ENCODE measurements at places on chromosomes 1 and 21. TPM values are rescaled to one million over a fixed set of nuclear protein-coding genes. Genes with fewer than 3 reads are reported as not detected.
A peak's percentile ranks its signal among the peaks of the same experiment; 100 is the strongest.

ARTN gene
- 0.27 TPM for total RNA-seq

WASF2 gene
- total RNA-seq, result 43.9 TPM

TSPAN1 gene
- total RNA-seq, result not detected

LRRC38 gene
- total RNA-seq, result 0.27 TPM

PATJ gene
- 4.6 TPM for total RNA-seq

COL8A2 gene
- 0.81 TPM for total RNA-seq

SYCP1 gene
- total RNA-seq, result not detected

ELAPOR1 gene
- total RNA-seq, result 0.27 TPM

RGSL1 gene
- total RNA-seq, result not detected

- no peak for DNase-seq
Measured at GRCh38 chr1:167487614-167488013, 30.7 kb downstream of the CD247 start.

DNA sequence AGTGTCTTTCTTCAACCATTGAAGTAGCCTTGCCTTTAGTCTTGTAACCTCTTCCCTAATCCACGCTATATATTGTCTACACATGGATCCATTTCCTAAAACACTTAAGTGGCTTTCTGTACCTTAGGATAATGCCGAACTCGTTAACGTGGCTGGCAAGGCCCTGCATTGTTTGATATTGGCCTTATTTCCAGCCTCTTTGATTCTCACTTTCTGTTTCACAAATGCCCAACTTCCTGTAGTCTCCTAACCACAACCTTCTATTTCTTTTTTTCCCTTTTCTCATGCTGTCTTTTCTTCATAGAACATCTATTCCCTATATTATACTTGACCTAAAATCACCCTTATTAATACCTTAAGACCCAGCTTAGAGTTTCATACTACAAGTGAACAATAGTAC is 536.0 kb downstream of the LMO4 start:
- no peak for DNase-seq

GRCh38 chr1:36123356-36123755 is 1.7 kb downstream of the COL8A2 start:
- peak; percentile 50 for DNase-seq

GRCh38 chr1:243402868-243403267 is 147.0 kb downstream of the SDCCAG8 start:
- DNase-seq, result no peak

DNA sequence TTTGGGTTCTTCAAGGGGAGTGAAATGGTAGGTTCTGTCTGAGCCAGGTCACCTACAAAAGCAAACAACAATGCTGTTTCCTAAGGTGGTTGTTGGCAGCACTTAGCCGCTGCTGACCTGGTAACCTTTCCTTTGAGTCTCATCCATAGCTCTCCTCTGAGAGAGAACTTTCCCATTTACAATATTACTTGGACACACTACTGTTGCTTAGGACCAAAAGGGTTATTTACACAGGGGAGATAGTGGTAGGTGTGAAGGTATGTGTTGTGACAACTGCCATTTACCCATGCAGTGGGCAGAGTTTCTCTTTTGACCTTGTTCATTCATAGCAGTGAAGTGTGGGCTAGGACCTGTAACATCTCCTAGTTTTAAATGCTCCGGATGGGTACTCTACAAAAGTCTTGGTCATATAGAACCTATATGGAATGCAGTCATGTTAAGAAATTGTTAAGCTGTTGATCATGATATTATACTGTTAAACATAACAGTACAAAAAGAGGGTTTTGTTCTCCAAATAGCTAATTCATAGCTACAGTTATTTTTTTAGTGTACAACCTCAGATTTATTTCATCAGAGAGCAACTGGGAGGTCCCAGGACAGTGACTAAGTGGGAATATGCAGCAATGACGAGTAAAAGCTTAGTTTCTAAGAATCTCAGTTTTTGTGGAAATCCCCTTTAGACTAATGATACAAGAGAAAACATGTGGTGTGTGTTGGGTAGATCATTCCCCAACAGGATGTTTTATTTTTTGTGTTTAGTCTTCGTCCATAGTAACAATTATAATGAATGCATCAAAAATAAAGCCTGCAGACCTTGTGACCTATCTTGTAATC is 219.7 kb downstream of the NFIA start:
- DNase-seq, result peak; percentile 58

DNA sequence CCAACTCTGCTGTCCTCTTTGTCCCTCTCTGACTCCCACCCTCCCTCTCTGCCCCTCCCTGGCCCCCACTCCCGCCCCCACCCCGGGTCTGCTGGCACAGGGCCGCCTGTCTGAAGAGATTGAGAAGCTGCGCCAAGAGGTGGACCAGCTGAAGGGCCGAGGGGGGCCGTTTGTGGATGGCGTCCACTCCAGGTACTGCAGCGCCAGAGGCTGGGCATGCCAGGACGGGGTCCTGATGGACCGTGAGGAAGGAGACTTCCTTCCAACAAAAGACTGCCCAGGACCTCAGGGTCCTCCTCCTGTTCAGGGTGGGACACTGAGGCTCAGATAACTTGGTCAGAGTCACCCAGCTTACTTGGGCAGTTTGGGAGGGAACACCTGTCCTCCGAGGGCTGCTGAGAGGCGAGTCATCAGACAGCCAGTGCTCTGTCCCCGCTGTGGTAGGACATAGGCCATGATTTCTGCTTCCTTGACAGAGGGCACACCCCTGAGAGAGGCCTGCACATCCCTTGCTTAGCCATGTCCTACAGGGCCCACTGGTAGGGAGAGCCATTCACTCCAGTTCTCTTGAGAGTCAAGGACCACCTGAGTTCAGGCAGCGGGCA is 23.4 kb downstream of the PPFIA4 start:
- no peak for DNase-seq

DNA sequence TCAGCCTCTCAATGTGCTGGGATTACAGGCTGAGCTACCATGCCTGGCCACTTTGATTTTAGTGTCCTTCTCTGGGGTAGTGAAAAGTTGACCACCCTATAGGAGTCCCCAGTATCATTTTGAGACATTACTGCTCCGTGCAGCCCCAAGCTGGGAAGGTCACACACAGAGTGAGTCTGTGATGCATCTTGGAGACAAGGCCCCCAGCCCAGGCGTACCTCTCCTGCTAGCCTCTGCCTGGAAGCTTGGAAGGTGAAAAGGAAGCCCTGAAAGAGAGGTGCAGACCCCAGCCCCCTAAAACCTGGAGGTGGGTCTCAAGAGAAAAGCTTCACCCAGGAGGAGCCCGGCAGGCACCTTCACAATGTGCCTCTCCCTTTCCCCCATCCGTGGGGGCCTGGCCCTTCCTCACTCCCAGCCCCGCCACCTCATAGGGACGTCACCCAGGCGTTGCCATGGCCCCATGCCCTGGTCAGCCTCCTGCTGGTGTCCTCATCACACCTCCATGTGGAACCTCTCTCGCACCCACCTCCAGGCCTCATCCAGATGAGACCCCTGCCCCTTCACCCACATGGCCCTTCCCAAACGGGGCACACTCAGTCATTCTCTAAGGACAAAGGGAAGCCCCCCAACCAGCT is 5.6 kb upstream of the ARF1 start:
- no peak for DNase-seq

DNA sequence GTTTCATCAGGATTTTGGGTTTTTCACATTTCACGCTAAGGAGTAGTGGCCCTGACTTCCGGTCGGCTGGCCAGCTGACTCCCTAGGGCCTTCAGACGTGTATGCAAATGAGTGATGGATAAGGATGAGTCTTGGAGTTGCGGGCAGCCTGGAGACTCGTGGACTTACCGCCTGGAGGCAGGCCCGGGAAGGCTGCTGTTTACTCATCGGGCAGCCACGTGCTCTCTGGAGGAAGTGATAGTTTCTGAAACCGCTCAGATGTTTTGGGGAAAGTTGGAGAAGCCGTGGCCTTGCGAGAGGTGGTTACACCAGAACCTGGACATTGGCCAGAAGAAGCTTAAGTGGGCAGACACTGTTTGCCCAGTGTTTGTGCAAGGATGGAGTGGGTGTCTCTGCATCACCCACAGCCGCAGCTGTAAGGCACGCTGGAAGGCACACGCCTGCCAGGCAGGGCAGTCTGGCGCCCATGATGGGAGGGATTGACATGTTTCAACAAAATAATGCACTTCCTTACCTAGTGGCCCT is 23.1 kb upstream of the TNFRSF1B start:
- DNase-seq, result no peak

DNA sequence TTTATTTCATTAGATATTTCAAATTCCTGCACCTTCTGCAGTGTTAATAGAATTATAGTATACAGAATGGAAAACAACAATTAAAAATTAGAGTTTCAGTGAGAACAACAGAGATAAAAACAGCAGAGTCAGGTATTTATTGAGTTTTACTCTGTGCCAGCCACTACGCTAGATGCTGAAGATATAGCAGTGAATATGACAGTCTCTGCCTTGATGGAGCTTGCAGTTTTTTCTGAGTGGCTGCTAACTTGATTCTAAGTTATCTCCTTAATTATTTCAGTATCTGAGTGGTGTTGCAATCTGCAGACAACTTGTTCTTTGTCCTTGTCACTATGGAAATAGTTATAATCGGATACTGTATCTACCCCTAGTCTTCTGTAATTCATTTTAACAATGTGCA is 384.3 kb upstream of the ZRANB2 start:
- no peak for DNase-seq

DNA sequence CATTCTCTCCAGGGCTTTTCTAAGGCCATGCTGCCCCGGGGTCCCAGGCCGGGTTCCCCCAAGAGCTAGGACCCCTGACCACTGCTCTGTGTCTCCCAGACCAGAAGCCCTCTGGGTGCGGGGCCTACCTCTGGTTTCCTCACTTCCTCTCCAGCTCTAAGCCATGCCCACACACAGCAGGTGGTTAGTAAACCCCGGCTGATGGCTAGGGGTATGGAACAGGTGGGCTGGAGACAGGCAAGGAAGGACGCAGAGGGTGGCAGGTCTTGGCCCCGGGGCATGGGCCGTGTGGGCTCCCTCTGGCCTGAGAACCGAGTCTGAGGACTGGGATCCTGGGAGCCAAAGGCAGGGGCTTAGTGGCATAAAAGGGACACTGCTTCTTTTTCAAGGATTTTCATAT is 15.9 kb upstream of the PLCH2 start:
- DNase-seq, result no peak

DNA sequence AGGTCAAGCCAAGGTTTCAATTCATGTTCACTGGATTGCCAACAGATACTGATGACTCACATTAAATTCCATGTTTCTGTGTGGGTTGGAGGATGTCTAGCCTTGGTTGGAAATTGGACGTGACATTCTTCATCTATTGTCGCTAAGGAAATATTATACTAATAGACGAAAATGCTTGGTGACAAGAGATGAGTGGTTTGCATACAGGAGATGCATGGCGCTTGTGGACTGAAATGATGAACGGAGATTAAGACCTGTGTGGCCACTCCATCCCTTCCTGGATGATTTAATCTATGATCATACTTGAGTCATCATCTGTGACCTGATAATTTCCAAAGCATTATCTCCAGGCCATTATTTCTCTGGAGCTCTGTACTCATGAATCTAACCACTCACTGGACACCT is 97.0 kb upstream of the CD34 start:
- DNase-seq, result no peak

DNA sequence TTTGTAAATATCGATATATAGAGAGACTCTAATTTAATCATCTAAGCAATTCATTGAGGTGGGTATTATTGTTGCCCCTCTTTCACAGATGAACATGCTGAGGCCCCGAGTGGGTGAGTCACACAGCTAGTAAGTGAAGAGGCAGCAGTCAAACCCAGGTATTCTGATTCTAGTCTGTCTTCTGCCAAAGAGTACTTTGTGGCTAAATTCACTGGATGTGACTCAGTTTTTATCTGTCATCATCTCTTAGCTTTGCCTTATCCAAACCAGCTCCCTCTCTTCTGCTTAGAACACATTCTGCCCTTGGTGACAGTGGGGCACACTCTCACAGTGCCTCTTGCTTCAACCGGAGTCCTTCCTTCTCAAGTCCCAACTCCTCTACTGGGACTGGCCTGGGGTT is 11.5 kb downstream of the FCRL5 start:
- DNase-seq, result no peak

- no peak for DNase-seq
Measured at GRCh38 chr1:54219688-54220003, 19.7 kb downstream of the MRPL37 start.

GRCh38 chr1:158049853-158050252 is 56.4 kb downstream of the KIRREL1 start:
- no peak for DNase-seq

DNA sequence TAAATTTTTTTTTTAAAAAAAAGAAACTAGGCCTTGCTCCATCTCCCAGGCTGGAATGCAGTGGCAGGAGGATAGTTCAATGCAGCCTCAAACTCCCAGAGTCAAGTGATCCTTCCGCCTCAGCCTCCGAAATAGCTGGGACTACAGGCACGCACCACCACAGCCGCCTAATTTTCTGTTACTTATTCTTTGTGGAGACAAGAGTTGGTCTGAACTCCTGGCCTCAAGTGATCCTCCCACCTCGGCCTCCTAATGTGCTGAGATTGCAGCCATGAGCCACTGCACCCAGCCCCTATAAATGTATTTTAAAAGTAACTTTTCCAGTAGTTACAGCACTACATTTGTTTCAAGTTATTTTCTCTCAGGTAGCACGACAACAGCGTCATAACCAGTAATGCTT is 2.3 kb downstream of the BRWD1 start:
- no peak for DNase-seq

DNA sequence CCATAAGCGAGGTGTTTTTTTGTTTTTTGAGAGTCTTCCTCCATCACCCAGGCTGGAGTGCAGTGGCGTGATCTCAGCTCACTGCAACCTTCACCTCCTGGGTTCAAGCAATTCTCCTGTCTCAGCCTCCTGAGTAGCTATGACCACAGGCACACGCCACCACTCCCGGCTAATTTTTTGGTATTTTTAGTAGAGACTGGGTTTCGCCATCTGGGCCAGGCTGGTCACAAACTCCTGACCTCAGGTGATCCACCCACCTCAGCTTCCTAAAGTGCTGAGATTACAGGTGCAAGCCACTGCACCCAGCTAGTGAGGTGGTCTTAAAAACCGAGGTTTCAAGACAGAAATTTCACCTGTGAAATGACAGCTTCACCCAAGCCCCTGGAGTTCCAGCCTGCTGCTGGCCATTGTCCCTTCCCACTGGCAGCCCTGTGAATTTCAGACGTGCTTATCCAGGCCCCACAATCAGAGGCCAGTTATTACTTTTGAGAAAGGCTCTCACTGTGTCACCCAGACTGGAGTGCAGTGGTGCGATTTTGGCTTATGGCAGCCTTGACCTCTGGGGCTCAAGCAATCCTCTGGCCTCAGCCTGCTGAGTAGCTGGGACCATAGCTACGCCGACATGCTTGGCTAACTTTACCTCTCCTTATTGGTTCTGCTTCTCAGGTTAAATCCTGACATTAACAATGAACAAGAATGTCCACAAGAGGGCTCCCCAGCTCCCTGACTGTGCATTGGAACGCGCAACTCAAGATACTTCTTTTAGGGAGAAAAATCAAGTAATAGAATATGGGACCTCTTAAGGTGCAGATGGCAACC is 19.4 kb downstream of the ENO1 start:
- DNase-seq, result peak; percentile 87

- no peak for DNase-seq
Measured at GRCh38 chr1:93252598-93252997, 72.1 kb downstream of the CCDC18 start.

DNA sequence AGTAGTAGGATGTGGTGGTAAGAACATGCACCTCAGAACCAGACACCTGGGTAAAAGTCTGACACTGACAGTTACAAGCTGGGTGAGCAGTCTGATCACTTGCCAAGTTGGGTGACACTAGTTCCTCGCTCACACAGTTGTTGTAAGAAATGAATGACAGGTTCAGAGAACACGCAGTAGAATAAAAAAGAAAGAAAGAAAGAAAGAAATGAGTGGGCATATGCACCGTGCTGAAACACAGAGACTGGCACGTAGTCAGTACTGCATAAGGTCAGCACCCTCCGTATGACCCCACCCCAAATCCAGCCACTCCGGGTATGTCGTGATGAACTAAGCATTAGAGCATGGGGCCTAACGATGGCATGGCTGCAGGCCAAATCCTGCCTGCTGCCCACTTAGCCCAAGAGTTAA is 90.6 kb downstream of the GLUL start:
- DNase-seq, result no peak

All from hematopoietic multipotent progenitor cell (in vitro differentiated cells).